Stimulated activated CD4-positive, alpha-beta T cell treated with anti-CD3 and anti-CD28 coated beads, Interleukin-1b, Interleukin-23, amount 100 ng/mL, for 1 hour (primary cell): ENCODE measurements at places on chromosomes 12 and 14.

GRCh38 chr14:97602438-97603117, 805.4 kb downstream of the VRK1 start:
- peak; percentile 58 for DNase-seq

GRCh38 chr12:101256266-101256665, 23.6 kb upstream of the UTP20 start:
- DNase-seq, result no peak

GRCh38 chr12:101875162-101875561, 2.2 kb upstream of the DRAM1 start:
- no peak for DNase-seq

DNA sequence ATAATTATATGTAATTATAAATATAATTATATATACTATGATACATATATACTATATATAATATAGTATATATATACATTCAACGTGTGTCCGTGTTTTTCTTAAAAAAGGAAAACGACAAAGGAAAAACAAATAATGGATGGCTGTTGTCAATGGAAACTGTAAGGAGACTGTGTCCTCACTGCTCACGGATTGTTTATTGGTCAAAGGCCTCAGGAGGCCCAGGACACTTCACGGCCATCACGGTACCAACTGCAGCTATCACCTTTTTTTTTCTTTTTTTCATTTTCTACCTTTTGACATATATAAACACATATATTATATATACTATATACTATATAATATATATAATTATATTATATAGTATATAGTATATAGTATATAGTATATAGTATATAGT, 113.4 kb downstream of the SPTSSA start:
- DNase-seq, result no peak

GRCh38 chr12:31008241-31008761, 65.4 kb upstream of the DDX11 start:
- DNase-seq, result no peak

GRCh38 chr12:13039328-13039956, 4.7 kb upstream of the FAM234B start:
- no peak for DNase-seq

- no peak for DNase-seq
These were observed 91.6 kb downstream of the DHRS2 start for GRCh38 chr14:23727566-23728335.

DNA sequence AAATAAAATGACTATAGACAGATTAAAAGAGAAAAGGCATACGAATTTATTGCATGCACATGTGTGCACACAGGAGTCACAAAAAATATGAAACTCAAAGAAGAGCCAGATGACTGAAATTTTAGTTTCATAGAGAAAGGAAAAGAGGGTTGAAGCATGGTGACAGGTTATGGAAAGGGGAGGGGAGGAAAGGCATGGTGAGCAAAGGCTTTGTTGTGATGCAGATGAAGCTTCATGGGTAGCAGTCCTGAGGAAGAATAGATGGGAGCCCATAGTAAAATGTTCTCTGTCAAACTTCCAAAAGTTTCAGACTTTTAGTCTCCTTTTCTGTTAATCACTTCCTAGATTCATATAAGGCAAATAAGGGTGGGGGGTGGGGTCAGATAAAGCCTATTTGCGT, 612.7 kb upstream of the ATP2B1 start:
- DNase-seq, result no peak

DNA sequence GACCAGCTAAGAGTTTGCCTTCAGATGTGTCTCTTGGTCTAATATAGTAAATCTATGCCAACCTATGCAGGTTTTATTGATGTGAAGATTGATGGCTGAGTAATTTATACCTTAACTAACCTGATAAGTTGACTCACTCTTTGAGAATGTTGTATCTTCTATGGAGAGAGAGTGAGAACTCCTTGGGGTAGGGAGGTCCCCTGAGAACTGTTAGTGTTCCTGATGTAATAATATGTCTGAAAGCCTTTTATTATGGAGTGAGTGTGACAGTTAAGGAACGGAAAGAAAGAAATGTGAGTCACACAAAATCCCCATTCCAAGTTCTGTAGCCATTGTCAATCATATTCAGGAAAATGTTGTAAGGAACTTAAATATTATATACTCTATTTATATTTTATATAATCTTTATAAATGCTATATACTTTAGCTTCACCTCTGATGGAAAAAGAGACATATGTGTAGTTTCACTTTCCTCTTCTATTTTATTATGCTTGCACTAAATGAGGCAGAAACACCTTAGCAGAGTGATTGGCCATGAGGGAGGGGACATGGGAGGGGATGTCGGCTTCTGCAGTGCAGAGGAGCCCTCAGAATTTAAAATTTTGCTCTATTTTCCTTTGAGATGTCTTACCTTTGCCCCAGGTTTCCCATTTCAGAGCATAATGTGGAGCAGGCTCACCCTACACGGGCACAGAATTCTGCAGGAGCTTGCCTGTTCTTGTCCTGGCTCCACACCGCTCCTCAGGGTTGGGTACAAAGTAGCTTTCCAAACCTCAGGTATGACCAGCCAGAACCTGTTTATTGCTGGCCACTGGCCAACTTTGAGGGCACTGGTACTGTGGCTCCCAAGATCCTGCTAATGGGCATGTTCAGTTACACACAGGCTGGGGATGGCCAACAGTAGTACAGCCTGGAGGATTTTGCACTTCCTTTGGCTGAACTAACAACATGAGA, 57.7 kb downstream of the ARF6 start:
- no peak for DNase-seq

- DNase-seq, result no peak
These were observed 4.2 kb downstream of the CCDC60 start for GRCh38 chr12:119338593-119339363.

GRCh38 chr12:43352001-43352400, 200.0 kb downstream of the ADAMTS20 start:
- no peak for DNase-seq

DNA sequence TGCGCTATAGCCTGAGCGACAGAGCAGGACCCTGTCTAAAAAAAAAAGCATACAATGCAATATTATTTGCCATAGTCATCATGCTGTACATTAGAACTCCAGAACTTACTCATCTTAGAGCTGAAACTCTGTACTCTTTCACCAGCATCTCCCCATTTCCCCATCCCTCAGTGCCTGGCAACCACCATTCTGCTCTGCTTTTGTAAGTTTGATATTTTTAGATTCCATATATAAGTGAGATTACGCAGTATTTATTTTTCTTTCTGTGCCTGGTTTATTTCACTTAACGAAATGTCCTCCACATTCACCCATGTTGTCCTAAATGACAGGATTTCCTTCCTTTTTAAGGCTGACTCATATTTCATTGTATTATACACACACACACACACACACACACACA, 121.8 kb downstream of the BBS10 start:
- DNase-seq, result no peak

GRCh38 chr12:51621156-51621922, 30.3 kb downstream of the SCN8A start:
- DNase-seq, result no peak

DNA sequence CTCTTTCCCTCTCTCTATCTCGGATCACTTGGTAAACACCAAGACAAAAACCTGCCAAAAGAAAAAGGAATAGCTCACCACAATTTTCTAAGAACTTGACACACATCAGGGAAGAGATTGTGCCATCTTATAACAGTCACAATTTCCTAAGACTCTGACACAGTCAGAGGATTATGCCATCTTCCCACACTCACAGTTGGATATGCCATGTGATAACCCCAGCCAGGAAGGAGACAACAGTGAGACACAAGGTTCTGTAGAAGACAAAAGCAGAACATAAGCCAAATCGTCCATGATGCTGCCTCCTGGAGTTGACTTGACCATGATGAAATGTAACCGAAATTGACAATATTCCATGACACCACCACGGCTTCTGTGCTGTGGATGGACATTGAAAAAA, 2.8 kb upstream of the CLEC9A start:
- no peak for DNase-seq

- no peak for DNase-seq
These were observed 597 bp downstream of the SOAT2 start for GRCh38 chr12:53103860-53104305.

- no peak for DNase-seq
These were observed 26.7 kb downstream of the C12orf75 start for GRCh38 chr12:105357162-105357691.

- no peak for DNase-seq
These were observed 237.2 kb upstream of the FKBP4 start for GRCh38 chr12:2557597-2557996.

- no peak for DNase-seq
These were observed 199.5 kb downstream of the TMEM132D start for GRCh38 chr12:129704232-129704830.

GRCh38 chr14:101130861-101131260, 227.3 kb upstream of the RTL1 start:
- DNase-seq, result no peak

GRCh38 chr14:96424109-96424989, 32.4 kb downstream of the AK7 start:
- no peak for DNase-seq

DNA sequence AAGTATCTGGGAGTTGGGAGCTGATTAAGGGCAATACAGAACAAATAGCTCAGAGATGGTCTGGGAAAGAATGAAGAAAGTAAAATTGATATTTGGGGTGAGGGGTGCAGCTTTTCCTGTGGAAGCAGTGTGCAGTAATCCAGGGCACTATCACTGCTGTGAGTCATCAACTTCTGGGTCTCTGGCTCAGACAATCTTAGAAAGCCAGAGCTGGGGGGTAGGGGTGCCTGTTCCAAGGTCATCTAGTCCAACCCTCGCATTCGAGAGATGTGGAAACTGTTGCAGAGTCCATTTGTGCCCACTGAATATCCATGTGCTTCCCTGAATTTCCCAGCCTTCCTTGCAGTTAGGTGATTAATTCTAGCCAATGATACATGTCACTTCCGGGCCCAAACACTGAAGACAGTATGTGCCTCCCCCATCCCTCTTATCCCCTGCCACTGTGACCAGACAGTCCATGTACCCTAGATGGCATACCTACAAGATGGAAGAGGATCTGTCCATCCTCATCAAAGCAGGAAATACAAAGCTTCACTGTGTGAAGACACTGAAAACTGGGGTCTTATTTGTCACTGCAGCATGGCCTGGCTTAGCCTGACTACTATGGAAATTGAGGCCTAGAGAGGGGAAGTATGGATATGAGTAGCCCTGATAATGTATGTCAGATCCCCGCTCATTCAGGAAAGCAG, 51.9 kb downstream of the ZFP36L1 start:
- DNase-seq, result no peak

DNA sequence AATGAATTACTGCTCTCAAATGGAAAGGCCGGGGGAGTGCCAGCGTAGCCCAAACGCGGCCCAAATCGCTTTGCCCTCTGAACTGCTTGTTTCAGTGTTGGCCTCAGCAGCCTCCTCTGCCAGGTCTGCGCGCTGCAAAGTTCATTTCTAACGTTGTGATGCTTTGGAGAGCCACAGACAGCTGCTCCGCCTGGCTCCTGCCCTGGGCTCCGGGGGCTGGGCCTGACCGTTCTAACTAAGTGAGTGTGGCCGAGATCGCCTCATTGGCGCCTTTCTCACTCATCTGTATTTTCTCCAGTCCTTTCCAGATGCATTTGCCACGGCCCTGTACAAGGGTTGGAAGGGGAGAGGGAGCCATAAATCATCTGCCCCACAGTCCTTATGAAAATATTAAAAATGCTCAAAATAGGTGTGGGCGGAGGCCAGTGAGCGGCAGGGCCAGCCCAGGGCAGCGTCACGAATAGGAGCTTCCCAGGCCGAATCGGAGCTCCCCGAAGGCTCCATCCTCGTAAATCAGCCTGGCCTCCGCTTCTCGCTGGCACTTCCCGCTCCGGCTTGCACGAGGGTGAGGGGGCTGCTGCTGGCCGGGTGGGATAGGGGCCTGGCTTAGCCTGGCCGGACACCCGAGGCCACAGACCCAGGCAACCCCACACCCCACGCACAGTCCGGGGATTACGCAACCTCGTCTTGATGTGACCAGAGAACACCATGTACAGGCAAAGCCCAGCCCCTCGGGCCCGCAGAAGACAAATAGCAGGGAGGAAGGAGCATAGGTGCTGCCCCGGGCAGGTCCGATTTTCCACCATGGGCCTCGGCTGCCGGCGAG, 196.6 kb upstream of the DIO3 start:
- DNase-seq, result no peak

DNA sequence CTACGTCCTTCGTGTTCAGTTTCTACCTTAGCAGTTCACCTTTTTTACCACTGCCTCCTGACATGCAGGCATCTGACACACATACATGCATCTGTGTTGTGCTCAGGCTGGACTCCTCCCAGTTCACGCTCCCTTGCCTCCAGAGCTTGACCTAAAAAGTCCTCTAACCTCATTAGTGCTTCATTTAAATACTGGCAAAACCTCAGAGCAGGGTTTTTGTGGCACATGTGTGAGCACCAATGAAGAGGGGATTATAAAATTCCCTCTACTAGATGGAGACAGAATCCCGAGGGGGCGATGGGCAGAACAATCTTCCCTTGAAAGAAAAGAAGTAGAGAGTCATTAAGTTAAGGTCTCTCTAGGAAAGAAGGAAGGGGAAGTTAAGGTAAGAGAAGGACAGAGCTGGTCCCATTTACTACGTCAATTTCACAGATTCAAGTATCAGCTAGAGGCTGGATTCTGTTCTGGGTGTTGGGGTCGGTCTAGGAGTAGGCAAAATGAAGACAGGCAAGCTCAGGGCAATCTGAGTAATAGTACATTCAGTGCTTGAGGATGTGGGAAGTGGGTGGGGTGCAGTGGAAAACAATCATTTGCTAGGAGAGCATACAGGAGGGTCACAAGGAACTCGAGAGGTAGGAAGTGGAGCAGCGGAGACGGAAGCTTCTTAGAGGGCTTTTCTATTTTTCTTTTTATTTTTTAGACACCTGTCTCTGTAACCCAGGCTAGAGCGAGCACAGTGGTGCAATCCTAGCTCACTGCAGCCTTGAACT, 7.5 kb downstream of the HAL start:
- DNase-seq, result no peak

- no peak for DNase-seq
These were observed 24.2 kb upstream of the FOXN3 start for GRCh38 chr14:89440986-89441909.

DNA sequence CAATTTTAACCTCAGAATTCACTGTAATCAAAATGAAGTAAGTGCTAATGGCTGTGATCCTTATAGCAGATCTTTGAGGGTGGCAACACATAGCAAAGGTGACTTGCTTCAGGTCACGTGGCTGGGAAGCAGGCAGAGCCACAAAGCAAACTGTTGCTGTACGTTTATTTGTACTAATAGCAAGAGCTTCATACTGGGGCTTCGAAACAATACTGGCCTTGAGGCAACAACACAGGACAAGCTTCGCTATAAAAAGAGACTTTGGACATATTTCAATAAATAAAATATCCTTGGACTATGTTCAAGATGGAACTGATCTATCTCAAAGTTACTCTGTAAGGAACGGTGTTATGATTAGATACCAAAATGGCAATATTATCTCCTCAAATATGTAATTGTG, 44.6 kb downstream of the MSRB3 start:
- DNase-seq, result no peak

DNA sequence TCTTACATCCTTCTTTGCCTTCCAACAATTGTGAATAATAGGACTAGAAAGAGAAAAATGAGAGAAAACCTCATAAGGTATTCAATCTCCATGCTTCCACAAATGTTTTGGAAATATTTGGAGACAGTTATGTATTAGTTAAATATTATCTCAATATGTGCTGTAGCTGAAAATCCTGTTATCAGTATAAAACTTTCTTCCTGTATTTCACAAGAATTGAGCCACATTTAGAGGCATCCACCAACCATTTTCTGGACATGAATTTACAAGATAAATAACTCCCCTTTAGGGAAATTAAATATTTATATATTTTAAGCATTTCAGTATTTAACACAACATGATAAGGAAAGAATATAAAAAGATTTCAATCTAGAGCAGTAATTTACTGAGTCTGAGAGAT, 200.3 kb downstream of the GPHN start:
- DNase-seq, result no peak
